ENCODE measurements at places on chromosomes 6 and 20.

DNA sequence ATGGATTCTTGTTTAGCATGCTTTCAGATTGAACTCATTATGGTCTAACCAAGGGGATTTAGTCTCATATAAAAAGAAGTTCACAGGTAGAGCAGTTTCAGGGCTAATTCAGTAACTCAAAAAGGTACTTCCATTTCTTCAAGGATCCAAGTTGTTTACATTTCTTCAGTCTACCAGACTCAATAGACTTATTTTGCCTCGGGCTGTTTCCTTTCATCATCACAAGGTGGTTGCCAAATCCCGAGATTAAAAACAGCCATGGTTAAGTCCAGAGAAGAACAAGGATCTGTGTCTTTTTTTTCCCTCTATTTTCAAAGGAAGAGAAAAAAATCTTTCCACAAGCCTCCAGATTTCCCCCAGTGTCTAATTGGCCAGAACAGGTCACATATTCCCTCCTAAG, 69.8 kb upstream of the SNX9 start:
- DNase-seq, result no peak

DNA sequence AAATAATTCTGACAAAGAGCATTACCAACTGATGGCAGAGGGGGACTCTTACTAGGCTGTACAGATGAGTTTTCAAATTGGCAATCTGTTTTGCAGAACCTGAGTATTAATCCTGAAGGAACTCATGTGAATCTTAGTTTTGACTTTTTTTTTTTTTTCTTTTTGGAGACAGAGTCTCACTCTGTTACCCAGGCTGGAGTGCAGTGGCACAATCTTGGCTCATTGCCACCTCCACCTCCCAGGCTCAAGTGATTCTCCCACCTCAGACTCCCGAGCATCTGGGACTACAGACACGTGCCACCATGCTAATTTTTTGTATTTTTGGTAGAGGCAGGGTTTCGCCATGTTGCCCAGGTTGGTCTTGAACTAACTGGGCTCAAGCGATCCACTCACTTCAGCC, 49.3 kb downstream of the KCTD20 start:
- DNase-seq, result no peak

- no peak for DNase-seq
Observed at GRCh38 chr20:22353586-22353985, 230.8 kb downstream of the FOXA2 start.

- DNase-seq, result no peak
Observed at GRCh38 chr6:144840619-144841018, 555.5 kb downstream of the UTRN start.

DNA sequence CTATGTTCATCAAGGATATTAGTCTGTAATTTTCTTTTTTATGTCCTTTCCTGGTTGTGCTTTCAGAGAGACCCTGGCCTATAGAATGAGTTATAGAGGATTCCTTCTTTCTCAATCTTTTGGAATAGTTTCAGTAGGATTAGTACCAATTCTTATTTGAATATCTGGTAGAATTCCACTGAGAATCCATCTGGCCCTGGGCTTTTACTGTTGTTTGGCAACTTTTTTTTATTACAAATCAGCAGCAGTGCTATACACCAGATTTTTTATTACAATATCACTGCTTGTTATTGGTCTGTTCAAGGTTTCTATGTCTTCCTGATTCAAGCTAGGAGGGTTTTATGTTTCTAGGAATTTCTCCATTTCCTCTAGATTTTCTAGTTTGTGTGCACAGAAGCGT, 50.0 kb upstream of the NRSN1 start:
- DNase-seq, result no peak

DNA sequence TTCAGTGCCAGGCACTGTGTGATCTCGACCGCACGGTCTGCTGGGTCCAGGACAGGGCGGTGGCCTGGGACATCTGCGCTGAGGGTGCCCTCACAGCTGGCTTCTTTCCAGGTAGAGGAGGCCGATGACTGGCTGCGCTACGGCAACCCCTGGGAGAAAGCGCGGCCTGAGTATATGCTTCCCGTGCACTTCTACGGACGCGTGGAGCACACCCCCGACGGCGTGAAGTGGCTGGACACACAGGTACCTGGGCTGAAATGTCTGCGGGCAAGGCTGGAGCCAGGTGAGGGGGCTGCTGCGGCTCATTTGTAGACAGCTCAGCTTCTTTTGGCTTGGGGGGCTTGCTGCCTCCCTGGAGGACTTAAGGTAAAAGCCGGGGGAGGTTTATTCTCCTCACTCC, 26.6 kb downstream of the PYGB start:
- no peak for DNase-seq

- no peak for DNase-seq
Observed at GRCh38 chr20:12886618-12887363, 122.0 kb upstream of the SPTLC3 start.

DNA sequence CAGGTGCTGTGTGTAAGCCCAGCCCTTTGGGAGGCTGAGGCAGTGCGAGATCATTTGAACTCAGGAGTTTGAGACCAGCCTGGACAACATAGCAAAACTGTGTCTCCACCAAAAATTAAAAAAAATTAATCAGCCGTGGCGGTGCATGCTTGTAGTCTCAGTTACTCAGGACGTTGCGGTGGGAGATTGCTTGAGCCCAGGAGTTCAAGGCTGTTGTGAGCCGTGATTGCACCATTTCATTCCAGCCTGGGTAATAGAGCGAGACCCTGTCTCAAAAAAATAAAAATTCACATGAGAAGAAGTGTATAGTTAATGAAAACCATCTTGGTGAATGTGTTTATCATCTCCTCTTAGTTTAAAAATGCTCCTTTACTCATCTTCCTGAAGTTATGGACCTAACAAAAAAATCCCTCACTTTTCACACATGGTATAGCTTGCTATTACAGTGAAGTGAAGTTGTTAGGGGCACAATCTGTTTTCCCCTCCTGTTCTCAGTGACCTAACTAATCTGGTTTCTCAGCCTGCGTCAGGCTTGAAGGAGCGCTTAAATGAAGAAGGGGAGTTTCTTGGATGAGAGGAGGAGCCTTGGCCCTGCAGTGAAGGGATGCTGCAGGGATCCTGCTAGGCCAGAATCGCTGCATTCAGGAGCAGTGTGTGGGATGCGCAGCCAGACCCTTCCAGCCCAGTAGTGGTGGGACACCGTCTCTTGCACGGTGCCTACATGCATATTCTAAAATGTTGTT, 45.3 kb downstream of the JARID2 start:
- no peak for DNase-seq

DNA sequence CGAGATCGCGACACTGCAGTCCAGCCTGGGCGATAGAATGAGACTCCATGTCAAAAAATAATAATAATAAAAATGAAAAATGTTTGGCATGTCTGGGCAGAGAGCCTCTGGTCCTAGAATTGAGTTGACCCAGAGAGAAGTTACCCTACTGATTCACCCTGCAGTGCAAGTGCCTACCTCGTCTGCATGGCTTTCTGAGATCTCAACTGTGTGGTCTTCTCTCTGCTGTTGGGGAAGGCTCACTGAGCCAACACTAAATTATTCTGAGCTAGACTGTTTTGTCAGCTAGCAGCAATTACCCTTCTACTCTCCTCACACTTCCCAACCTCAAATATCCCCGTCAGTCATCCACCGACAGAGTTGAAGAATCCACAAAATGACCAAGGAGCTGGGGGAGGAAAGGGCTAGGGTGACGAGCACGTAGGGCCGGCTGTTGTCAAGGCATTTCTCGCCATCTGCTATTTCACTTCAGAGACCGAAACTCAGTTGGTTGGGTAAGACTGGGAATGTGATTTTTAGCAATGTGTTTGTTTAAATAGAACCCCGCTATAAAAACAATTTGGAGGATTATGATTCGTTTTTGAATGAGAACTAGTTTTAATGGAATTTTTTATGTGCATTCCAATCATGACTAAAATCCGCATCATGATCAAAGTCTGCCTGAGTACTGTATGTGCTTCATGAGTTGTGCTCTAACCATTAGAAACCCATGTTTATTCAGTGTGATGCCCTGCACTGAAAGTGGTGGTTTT, 9.4 kb downstream of the MAS1 start:
- no peak for DNase-seq

GRCh38 chr6:38323216-38323615, 316.5 kb downstream of the BTBD9 start:
- DNase-seq, result no peak

- DNase-seq, result no peak
Observed at GRCh38 chr20:61424628-61425420, 172.8 kb downstream of the CDH4 start.

GRCh38 chr20:49323622-49324238, 45.9 kb upstream of the ZNFX1 start:
- DNase-seq, result no peak

DNA sequence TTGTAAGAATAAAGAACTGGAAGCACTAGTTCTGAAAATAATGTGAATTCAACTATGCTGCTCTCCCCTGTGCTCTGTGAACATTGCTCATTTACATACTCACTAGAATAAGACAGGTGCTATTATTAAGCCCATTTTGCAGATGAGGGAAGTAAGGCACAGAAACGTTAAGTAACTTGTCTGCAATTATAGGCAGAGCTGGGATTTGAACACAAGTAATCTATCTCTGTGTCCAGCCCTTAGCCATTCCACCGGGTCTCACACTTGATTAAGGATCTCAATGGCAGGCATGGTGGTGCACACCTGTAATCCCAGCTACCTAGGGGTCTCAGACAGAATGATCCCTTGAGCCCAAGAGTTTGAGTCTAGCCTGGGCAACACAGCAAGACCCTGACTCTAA, 357.7 kb downstream of the CD83 start:
- no peak for DNase-seq

GRCh38 chr6:144647971-144648651, 363.0 kb downstream of the UTRN start:
- DNase-seq, result no peak

GRCh38 chr6:105850261-105851112, 235.6 kb upstream of the PRDM1 start:
- DNase-seq, result no peak

DNA sequence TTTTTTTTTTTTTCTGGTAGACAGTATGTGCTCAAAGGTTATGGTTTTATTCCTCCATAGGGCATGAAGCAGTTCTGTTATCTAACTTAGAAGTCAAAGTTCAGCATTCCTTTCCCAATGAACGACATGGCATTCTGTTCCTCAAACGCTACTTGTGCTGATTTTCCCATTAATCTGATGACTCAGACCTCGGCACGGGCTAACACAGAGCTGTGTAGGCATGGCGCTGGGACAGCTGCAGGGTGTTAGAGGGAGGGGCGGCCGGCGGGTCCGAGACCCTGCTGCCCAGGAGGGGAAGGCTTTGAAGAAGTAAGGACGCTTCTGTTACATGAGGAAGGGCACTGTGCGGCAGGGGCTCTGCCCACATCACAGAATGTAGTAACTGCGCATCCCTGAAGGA, 93.6 kb upstream of the AGPAT4 start:
- DNase-seq, result no peak

DNA sequence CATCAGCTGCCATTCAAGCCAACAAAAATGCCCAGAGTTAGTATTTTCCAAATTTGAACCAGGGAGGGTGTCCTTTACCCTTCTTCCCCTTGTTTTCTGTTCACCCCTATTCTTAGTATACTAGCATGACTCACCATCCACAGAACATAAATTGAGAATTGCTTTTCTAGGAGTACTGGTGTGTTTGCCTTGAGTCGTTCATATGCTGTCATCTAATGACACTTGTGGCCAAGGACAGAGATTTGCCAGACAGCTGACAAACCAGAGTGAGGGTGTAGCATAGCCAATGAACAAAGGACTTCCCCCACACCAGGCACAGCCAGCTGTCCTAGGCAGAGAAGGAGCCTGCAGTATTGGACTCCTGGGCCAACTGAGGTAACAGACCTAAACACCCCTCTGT, 62.2 kb downstream of the FILIP1 start:
- DNase-seq, result no peak

DNA sequence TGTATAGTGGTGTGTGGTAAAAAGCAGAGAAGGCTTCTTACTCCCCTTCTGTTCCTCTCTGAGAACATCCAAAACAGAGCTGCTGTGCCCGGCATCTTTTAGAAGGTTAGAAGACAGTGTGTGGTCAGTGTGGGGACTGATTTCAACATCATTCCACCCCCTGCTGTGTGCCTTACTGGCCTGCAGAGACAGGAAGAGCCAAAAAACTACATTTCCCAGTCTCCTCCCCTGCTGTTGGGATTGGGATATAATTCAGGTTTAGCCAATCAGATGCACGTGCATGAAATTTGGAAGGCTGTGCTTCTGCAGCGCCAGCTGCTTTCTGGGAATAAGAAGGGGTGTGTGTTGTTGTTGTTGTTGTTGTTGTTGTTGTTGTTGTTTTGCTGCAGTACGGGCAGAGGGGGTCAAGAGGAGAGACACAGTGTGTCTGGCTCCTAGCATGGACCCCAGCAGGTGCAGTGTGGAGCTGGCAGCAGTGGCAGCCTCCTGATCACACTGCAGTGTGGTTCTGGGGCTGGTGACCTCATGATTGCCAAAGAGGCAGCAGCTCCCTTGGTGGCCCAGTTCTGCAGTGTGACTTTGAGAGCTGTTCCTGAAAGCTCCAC, 74.7 kb downstream of the MRPL14 start:
- no peak for DNase-seq

GRCh38 chr20:14928083-14928482, 590.7 kb upstream of the FLRT3 start:
- no peak for DNase-seq

DNA sequence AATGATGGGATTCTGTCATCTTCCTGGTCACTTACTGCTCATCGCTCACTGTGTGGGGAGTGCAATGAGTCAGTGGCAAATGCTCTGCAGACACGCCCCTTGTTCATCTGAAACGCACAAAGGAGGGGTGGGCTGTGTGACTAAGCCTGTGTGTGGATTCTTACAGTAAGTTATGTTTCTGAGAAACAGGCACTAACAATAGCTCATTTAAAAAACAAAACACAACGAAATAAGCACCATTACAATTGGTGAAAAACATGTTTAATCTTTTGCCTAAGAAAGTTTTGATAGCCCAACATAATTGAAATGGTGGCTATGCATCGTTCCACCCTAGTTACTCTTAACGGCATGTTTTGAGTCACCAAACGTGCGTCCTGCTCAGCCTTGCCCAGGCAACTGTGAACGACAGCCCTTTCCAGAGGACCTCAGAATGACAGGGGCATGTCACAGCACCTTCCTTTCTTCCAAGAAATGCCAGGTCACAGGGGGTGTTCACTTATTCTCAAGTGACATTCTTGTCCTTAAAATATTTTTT, 118.4 kb upstream of the SGK1 start:
- DNase-seq, result no peak

DNA sequence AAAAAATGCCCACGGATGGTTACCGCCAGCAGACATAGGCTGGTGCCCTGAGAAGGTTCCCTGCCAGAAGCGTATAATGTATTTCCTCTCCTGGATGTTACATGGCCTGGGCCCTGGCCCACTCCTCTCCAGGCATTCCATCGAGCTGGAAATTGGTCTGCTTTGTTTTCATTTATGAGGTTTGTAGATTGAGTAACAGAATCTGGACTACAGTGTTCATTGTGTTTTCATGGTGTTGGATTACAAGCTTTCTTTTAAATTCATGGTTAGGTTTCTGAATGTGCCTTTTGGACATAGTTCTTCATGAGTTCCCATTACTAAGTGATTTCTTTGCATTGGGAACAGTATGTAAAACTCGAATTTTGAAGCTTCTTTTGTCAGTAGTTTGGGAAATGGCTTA, 6.4 kb downstream of the TIAM2 start:
- DNase-seq, result no peak

GRCh38 chr20:22689266-22689665, 104.9 kb upstream of the FOXA2 start:
- no peak for DNase-seq
